ENCODE measurements at places on chromosomes 3 and 15.

DNA sequence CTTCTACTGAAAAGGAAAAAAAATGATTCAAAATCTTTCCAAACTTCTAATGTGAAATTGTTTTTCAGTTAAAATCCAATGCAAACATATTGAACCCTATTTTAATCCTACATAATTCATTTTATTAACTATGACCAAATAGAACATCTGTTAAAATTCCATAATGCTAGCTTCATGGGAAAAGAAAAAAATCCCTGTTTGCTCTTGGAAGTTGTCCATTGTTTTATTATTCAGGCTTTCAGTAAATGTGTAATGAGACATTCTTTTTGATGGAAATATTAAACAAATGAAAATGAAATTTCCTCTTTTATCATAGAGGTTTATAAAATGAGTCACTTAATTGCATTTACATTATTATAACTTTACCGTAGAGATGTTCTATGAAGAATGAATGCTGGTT, 49.5 kb downstream of the SLC25A26 start:
- DNase-seq: peak; percentile 20

- no peak for DNase-seq
Measured at GRCh38 chr15:31500766-31501449, 174.3 kb downstream of the KLF13 start.

DNA sequence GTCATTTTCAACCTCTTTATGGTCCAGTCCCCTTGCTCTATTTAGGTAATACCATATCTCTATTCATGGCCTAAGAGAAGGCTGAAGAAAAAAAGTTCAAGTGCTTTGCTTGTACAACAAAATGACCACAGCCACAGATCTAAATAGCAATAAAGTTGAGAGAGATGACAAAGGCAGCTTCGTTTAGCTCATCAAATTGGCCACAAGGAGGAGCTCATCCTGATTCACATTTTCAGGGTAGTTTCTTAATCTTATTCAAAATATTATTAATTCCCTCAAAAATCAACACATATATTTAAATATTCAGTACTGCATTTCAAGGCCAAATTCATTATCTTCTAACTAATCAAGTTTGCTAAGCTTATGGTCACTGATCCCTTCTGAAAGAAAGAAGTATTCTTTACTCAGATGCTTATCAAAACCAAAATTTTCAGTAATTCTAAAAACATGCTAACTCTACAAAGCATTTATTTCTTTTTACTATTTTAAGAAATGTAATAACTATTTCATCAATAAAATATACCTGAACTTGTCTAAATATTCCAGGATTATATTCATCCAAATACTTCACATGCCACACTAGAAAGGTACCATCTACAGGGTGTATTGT, 85.5 kb downstream of the DMXL2 start:
- DNase-seq: no peak

- no peak for DNase-seq
Measured at GRCh38 chr15:52496776-52497470, 31.8 kb downstream of the MYO5A start.

GRCh38 chr3:25084016-25084415, 344.0 kb upstream of the RARB start:
- no peak for DNase-seq

DNA sequence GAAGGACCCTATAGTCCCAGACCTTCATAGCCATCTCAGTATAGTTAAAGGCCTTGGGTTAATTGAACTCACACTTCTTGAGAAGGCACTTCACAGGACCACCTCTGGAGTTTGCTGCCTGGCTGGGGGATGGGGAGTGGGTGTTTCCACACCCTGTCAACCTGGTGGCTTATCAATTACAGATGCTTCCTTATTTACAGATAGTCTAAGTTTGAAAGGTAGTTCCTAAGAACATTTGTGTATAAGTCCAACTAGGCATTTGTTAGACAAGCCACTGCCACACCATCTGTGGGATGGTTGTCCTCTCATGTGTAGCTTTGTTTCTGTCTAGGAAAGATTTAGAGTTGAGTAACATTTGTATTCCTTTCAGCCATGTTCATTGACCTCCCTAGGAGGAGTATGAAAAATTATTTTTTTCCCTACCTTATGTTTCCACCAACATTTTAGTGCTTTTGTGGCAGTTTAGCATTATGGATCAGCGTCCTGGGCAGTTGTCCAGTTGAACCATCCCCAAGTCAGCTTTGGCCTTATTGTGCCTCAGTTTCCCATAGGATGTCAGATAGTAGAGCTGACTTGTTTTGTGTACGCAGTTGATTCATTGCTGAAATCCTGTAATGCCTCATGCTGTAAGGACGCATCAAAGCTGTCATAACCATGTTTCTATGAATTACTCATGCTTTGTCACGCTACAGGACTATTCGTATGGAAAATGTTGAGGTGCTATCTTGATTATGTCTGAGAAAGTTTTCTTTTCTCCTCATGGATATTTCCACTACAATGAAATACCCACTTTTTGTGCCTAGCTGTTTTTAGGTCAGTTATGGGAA, 21.2 kb upstream of the SIAH2 start:
- DNase-seq: no peak

- no peak for DNase-seq
Measured at GRCh38 chr15:61119556-61119955, 109.5 kb downstream of the RORA start.

- DNase-seq: peak; percentile 18
Measured at GRCh38 chr15:55526559-55527036, 18.6 kb upstream of the DNAAF4 start.

- no peak for DNase-seq
Measured at GRCh38 chr3:46299608-46300460, 54.1 kb upstream of the CCR2 start.

DNA sequence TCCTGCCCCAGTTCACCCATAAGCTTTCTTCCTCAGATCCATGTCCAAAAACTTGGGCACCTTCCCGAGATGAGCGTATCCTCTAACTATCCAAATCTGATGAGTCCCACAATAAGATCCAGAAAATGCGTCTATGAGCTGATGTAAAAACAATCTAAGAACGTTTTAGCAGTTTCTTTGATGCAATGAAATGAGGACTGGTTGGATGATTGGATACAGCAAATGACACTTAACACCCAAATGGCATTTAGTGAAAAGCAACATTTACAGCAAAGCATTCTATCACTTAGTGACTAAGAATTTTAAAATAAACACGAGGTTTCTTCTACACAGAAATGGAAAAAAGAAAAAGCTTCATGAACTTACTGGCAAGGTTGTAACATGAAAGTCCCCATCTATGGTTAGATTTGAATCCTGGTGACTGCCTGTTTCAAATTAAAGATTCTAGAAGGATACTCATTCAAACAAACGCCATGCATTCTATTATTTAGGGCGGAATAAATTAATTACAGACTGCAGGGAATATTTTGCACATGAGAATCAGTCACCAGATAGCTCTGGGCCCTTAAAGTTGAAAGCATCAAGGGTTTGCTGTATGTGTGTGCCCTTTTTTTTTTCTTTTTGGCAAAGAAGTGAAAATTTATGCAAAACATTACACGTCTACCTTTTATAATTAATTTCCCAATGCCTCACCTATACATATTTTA, 598.6 kb downstream of the FOXP1 start:
- DNase-seq: peak; percentile 30

- no peak for DNase-seq
Measured at GRCh38 chr15:89543389-89543788, 31.9 kb upstream of the TICRR start.

DNA sequence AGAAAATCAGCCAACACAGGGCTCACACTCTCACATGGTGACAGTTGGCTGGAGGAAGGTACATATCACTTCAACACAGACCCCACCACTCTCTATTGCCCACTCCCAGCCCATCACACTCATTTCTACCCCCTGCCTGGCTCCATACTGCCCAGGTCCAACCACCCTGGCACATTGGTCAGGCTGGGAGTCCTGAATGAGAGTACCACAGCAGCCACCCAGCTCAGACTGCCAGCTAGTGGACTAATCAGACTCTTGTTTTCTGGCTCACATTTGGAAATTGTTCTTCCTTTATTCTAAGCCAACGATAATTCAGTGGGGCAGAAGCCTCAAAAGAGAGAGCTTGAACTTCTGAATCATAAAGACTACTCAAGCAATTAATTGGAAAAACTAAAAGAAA, 20.0 kb downstream of the MRPL46 start:
- no peak for DNase-seq

DNA sequence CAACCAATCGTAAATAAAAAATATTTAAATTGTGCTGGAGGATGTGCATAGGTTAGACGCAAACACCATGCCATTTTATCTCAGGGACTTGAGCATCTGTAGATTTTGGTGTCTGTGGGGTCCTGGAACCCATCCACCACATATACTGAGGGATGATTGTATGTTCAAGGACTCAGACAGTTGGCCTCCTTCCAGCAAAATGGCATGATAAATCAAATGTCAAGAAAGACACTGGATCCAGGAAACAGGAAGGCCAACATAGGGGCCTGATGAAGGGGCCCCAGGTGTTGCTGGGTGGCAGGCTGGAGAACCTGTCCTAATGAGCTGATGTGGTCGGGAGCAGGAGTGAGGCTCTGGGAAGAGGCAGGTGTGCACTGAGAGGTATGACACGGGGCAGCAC, 289.5 kb downstream of the GABRG3 start:
- DNase-seq: no peak

GRCh38 chr3:16687221-16687620, 82.0 kb upstream of the DAZL start:
- no peak for DNase-seq

- DNase-seq: no peak
Measured at GRCh38 chr15:51936105-51936478, 35.5 kb downstream of the LEO1 start.

DNA sequence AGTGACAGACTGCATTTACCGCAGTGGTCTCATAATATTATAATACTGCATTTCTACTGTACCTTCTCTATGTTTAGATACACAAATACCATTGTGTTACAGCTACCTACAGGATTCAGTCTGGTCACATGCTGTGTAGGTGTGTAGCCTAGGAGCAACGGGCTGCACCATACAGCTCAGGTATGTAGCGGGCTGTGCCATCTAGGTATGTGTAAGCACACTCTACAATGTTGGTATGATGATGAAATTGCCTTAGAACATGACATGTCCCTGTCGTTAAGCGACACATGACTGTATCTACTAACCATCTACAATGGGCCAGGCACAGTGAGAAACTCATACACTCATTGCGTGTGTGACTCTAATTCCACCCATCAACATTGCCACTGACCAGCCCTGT, 85.5 kb upstream of the SEC13 start:
- DNase-seq: no peak

DNA sequence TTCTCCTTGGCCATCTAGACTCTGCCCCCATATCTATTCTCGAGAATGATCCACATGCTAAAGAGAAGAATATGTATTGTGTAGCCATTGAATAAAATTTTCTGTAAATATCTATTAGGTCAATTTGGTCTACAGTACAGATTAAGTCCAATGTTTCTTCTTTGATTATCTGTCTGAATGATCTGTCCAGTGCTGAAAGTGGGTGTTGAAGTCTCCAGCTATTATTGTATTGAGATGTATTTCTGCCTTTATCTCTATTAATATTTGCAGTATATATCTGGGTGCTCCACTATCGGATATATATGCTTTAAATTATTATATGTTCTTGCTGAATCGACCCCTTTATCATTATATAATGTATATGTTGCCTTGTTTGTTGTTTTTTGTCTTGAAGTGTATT, 384.9 kb upstream of the ROBO1 start:
- DNase-seq: no peak

DNA sequence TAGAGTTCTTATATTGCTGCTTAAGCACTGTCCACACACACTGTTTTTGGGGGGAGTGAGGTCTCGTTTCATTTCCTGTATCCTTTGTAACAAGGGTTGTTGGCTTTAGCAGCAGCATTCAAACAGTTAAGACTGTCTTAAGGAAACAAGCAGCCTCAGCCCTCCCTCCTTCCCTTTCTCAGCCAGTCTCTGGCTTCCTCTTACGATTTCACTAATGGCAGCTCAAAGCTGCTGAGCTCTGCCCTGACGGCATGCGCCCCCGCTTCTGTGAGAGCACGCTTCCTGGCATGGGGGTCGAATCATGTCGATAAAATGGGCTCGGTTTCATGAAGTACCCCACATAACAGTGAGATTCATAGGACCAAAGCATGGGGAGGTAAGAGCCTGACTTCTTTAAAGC, 105.0 kb downstream of the KLHL25 start:
- no peak for DNase-seq

DNA sequence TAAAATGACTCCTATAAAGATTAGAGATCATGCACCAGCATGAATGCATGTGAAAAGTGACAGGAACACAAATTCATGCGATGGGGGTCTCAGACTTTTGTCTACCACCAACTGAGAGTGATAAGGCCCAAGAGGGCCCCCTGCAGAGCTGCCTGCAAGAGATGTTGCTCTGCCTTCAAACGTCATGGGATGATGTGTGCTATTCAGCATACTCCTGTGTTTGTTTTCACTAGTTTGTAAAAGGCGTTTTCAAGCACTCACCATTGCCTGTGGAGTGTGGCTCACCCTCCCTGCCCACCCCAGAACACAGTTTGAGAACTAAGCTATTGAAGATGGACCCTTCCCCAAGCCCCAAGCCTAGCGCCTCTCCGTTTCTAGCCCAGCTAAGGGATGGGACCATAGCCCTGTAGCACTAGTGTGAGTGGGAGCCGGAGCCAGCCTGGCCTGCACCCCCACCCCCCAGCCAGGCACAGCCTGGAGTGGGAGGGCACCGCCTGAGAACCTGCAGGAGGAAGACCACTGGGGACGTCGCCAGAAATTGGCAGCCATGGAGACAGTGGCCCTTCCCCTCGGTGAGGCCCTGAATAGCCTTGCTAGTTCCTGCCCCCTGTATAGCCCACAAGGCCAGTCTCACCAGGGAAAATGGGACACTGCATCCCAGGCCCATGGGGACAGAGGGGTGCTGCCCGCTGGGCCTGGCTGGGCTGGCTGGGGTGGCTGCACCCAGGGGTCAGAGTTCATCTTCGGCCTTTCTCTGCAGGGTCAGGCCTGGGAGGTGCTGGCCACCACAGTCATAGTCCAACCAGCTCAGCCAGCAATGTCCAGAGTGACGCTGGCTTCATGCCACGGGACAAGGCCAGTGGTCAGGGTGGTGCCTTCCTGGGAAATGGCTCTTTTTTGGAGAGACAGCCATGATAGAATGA, 22.6 kb upstream of the KLF13 start:
- DNase-seq: no peak

- DNase-seq: peak; percentile 23
Measured at GRCh38 chr3:30282154-30282696, 324.2 kb upstream of the TGFBR2 start.

DNA sequence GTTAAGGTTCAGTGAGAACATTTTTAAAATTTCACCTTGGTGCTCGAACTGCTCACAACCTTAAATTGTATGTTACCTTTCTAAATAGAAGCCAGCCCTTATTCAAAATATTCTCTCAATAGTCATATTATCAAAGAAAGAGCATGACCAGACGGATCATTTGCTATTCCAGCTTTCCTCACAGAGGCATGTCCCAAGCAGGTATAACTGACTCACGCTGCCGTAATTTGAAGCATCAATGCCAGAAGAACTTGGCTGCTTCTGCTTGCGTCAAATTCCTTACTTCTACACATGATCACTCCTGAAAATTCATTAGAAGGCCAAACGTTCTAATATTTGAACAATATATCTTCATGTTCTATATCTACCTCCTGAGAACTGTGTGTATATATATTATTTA, 69.5 kb upstream of the VGLL4 start:
- DNase-seq: no peak
